Cardiac muscle cell (in vitro differentiated cells and primary cell): ENCODE measurements at places on chromosomes 11 and 22.
A peak's percentile ranks its signal among the peaks of the same experiment; 100 is the strongest.

GRCh38 chr11:107683807-107684206 is 28.0 kb downstream of the SLN start:
- no peak for DNase-seq

DNA sequence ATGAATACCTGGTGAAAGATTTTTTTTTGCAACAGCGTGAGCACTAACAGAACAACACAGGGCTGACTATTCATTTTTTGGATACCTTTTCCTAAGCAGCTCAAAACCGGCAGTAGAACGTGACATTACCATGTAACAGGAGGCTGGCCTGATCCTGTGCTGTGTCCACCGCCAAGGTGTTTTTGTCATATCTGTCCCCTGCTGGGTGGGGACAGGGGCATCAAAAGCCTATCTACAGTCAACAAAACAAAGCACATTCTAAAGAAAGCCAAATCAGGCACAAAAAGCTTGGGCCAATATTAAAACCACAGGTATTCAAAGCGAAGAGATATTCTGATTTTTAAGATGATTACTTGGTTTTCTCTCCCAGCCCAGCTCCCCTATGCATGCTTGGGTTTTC is 151.2 kb downstream of the LRRC4C start:
- no peak for DNase-seq

- DNase-seq: no peak
These were observed 114.7 kb downstream of the MSANTD4 start for GRCh38 chr11:105907319-105907718.

DNA sequence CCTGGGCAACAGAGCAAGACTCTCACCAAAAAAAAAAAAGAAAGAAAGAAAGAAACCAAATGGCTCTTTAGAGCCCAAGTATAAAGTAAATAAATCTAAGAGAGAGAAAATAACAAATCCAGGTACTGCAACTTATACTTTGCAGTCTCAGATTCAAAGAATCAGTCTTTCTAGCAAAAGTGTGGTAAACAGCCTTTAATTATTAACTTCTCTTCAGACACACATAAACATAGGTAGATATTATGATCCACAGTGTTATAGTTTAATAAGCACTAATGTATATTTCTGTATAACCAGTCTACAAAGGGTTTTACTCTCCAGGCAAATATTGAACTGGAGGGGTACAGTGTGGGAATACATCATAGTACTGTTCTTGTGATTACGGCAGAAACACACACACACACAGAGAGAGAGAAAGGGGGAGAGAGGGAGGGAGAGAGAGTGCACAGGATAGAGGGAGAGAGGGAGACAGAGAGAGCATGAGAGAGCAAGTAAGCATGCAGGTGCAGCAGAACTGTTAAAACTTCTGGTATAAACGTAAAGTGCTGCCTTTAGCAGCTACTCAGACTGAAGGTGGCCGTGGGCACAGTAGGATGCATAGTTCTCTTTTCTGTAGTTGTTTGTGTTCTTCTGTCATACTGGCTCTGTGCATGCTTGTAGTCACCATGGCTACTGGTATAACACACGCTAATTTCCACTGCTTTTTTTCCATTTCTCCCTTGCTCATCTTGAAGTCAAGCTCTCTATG is 32.3 kb downstream of the MTMR2 start:
- no peak for DNase-seq

DNA sequence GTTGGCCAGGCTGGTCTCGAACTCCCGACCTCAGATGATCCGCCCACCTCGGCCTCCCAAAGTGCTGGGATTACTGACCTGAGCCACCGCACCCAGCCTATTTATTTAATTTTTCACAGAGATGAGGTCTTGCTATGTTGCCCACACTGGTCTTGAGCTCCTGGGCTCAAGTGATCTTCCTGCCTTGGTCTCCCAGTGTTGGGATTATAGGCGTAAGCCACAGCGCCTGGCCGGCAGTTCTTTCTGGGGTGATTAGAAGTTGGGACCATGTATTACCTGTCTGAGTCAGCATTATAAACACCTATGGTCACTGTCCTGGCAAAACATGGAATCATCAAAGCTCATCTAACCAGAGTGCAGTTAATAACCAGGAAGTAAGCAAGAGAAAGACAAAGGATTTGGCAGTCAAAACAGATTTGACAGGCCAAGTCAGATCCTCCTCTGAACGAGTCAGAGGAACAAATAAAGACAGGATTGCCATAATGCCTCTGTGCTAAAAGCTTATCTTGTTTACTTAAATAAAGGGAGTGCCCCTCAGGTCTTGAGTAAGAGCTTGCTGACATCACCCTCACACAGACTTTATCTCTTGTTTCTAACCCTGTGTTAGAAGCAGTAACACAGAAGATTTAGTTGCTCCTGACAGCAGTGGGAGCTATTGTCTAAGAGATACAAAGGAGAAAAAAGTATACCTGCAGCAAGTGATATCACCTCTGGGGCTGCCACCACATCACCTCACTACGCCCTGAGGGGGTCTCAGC is 3.7 kb downstream of the SERPIND1 start:
- DNase-seq: peak; percentile 95

DNA sequence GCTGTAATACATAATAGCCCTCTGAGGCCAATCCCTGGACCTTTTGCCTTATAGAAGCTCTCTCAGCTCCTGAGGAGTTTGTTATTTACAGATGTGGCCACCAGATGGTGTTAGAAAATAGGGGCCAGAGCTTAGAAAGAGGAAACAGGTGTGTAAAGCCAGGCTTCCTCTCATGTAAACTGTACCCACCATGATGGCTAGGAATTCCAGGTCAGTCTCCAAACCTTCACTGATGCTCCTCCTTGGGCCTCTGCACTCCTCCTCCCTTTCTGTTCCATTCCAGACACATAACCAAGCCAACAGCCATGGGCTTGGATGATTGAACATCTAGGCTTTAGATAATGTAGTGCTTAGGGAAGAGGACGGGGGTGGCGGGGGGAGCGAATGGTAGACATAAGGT is 39.7 kb downstream of the USP35 start:
- peak; percentile 74 for DNase-seq

- DNase-seq: no peak
These were observed 82.3 kb downstream of the XRRA1 start for GRCh38 chr11:74866557-74866956.

DNA sequence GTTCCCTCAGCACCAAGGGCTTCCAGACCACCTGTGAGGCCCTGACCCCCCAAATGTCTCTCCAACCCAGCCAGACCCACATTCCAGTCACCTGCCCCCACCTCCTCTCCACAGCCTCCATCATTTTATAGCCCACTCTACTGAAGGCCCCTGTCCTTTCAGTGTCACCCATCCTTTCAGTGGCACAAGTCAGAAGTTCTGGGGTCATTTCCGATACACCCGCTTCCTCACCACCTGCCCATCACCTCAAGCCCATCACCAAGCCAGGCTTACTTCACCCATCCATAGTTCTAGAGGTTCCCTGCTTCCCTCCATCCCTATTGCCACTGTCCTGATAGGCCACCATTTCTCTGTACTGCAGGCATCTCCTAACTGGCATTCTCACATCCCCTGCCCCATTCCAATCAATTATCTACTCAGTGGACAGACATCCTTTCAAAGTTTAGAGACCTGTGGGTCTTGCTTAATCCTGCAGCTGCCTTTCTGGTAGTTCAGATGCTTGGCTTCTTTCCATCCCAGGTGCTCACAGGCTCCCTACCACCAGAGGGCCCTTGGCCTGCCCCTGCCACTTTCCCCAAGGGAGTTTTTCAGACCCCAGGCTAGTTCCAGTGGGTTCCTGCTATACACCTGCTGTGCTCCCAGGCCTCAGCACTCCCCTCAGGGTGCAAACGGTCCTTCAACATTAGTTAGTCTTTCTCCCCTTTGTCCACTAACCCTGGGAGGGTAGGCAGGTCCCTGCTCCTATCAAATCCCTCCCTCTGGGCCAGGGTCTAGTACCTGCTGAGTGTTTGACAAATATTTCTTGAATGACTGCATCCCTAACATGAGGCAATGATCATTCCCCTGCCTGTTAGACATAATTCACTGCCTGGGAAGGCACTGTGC is 7.6 kb downstream of the KCNQ1OT1 start:
- DNase-seq: no peak

DNA sequence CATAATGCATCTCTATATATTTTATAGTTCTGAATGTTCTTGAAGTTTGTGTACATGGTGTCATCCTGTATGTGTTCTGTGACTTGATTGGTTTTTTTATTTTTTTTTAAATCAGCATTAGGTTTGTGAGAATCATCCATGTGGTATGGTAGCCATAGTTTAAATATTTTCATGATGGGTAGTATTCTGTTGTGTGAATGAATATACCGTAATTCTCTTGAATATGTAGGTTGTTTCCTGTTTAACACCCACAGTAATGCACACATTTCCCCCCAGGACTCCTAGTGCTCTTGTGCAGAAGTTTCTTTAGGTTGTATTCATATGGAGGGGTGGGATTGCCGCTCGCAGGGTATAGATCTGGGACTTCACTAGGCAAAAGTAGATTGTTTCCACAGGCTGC is 2.0 kb downstream of the PACS1 start:
- no peak for DNase-seq

GRCh38 chr11:102194990-102195389 is 84.7 kb downstream of the YAP1 start:
- DNase-seq: no peak

GRCh38 chr11:2728663-2729332 is 29.0 kb upstream of the KCNQ1OT1 start:
- DNase-seq: no peak

GRCh38 chr11:36383195-36383594 is 87.1 kb downstream of the PRR5L start:
- DNase-seq: no peak

DNA sequence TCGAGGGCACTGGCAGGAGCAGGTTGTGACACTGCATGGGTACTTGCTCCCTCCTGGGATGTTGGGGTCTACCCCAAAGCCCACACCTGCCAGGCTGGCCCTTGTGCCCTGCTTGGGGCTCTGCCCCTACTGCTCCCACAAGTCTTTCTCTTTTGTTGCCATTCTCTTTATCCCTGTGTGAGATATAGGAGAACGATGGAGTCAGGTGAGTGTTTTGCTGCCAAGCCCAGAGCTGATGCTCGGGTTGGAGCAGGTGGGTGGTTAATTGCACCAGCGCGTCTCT is 292.6 kb downstream of the TBC1D22A start:
- DNase-seq: no peak

GRCh38 chr22:36287881-36288515 is 35.1 kb downstream of the APOL1 start:
- DNase-seq: no peak

GRCh38 chr22:30921108-30921507 is 47.5 kb downstream of the MORC2 start:
- no peak for DNase-seq

DNA sequence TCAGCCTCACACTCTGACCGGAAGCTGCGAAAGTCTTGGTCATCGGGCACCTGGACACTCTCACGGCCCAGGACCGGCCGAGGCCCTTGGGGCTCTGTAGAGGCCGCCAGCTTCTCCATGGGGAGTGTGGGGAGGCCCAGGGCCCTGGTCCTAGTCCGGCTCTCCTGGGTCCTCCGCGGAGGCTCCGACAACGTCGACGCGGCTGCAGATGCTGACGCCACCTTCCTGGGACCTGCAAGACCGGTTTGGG is 12.9 kb downstream of the STARD10 start:
- no peak for DNase-seq

- no peak for DNase-seq
These were observed 31.3 kb downstream of the MPPED1 start for GRCh38 chr22:43443152-43443471.

- no peak for DNase-seq
These were observed 15.5 kb downstream of the FLI1 start for GRCh38 chr11:128709402-128709801.

DNA sequence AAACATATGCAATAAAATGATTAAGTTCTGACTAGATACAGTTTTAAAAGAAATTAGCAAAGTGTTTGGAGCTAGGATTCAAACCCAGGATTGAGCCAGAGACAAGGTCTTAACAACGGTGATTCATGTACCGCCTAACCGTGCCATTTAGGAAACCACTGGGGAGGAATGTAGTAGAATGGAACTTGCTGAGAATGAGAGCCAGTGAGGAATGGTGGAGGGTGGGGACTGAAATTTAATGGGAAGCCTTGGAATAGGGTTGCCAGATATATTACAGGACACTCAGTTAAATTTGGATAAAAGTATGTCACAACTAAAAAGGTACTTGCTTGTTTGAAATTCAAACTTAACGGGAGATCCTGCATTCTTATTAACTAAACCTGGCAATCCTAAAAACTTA is 30.4 kb upstream of the TMEM86A start:
- DNase-seq: no peak

DNA sequence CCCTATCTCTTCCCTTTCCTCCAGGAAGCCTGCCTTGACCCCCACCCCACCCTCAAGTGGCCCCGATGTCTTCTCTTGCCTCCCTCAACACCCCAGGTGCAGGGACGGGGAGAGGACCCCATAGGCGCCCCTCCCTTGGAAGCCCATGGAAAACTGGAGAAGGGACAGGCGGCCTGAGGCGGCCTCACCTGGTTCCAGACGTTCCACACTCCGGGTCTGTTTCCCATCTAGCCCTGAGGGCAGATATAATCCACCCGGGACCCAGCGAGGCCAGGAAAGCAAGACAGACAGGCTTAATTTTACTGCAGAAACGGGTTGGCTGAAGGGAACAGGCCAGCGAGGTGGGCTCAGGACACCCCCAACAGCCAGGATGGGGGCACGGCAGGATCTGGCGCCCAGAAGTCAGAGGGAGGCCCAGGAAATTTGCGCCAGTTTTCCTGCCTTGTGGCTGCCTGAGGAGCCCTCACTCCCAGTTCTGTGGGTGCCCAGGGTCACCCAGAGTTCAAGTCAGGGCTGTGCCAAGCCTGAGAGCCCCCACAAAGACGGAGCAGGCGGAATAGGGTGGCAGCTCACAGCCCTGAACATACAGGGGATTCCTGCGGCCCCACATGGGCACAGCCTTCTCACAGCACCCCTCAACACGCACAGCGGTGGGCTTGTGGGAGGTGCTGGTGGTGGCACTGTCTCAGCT is 3.0 kb upstream of the SIGIRR start:
- no peak for DNase-seq

- DNase-seq: no peak
These were observed 76.0 kb upstream of the PICALM start for GRCh38 chr11:86144846-86145245.

- DNase-seq: no peak
These were observed 4.5 kb downstream of the DBX1 start for GRCh38 chr11:20155683-20156279.

GRCh38 chr11:46330563-46331281 is 16.5 kb upstream of the DGKZ start:
- DNase-seq: peak; percentile 47
